ENCODE measurements at places on chromosomes 12 and 14. TPM values are rescaled to one million over a fixed set of nuclear protein-coding genes. Genes with fewer than 3 reads are reported as not detected.

GPR84 gene
- 23.5 TPM for total RNA-seq

NKX2-1 gene
- total RNA-seq: not detected

ACTN1 gene
- total RNA-seq: 124 TPM

IL22 gene
- 1.0 TPM for total RNA-seq

ZNF10 gene
- 3.9 TPM for total RNA-seq

DNA sequence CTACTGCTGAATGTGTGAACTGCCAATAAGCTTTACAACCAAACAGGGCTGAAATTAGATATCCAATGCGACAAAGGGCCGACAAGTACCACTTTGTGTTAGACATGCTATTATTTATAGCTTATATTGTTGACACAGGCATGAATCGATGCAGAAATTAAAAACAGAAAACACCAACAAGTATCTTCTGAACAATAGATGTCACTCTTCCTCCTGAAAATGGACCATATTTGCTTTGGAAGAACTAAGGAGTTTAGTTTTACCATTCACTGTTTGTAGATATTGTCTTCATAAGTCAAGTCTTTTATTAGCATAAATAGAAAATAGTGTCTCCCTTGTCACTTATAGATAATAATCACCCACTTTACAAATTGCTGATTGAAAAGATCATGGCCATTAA, 86.5 kb downstream of the LRIG3 start:
- H3K27me3 ChIP-seq: no peaks in the 10 kb centered on the region
- peaks cover 6% of the 10 kb centered on the region for H3K36me3 ChIP-seq
- DNase-seq: no peak

DNA sequence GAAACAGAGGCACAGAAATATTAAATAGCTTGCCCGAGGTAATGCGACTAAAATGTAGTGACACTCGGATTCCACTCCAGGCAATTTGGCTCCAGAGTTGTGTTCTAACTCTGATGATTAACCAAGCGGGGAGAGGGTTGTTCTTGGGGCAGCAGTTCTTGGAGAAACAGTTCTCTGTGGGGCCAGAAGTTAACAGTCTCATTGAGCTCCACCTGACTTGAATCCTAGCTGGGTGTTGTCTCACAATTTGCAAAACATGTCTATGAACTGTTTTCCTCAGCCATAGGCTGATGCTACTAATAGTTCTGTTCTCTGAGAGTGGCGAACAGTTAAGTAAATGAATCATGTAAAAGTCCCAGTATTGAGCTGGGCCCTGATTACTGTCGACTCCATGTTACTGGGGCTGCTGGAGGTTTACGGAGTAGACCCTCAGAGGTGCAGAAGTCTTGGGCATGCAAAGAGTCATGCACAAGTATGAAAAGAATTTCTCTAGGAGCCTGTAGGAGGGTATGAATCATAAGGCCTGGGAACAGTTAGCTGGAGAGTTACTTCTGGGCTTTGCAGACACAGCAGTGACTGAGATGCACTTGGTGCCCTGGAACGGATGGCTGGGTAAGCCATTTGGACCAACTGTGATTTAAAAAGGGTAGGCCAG, 15.4 kb upstream of the NIN start:
- no peaks in the 10 kb centered on the region for H3K4me1 ChIP-seq
- no peak for DNase-seq
- no peaks in the 10 kb centered on the region for H3K36me3 ChIP-seq
- no peak overlapping the region for H3K4me3 ChIP-seq

GRCh38 chr12:130619385-130620001, 96.6 kb downstream of the RIMBP2 start:
- no peaks in the 10 kb centered on the region for H3K27me3 ChIP-seq
- H3K36me3 ChIP-seq: no peaks in the 10 kb centered on the region
- H3K4me1 ChIP-seq: no peaks in the 10 kb centered on the region
- no peak overlapping the region for H3K4me3 ChIP-seq
- no peak for DNase-seq

DNA sequence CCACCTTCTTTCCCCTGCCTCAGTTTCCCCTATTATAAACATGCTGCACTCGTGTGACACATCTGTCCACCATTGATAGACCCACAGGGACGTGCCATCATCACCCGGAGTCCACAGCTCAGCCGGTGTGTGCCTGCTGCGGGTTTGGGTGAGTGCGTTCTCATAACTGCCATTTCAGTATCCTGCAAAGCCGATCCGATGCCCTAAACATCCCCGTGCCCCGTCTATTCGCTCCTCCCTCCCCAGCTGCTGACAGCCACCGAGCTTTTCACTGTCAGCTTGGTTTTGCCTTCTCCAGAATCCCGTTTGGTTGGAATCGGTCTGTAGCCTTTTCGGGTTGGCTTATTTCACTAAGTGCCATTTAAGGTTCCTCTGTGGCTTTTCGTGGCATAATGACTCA, 3.9 kb downstream of the LRCOL1 start:
- no peak overlapping the region for H3K27ac ChIP-seq
- H3K27me3 ChIP-seq: peaks cover 33% of the 10 kb centered on the region
- no peak for DNase-seq
- no peaks in the 10 kb centered on the region for H3K4me1 ChIP-seq

- H3K4me1 ChIP-seq: peaks cover 8% of the 10 kb centered on the region
- no peak overlapping the region for H3K4me3 ChIP-seq
- H3K36me3 ChIP-seq: no peaks in the 10 kb centered on the region
- H3K27me3 ChIP-seq: peaks cover 16% of the 10 kb centered on the region
- peak overlapping the region; percentile 19 for H3K27ac ChIP-seq
These were observed 33.7 kb upstream of the CCNT1 start for GRCh38 chr12:48750215-48750614.

- no peak for DNase-seq
- H3K36me3 ChIP-seq: peaks cover 4% of the 10 kb centered on the region
- peak overlapping the region; percentile 49 for H3K27ac ChIP-seq
- H3K4me3 ChIP-seq: no peak overlapping the region
- H3K27me3 ChIP-seq: no peaks in the 10 kb centered on the region
- H3K4me1 ChIP-seq: peaks cover 25% of the 10 kb centered on the region
These were observed 4.7 kb downstream of the GPX2 start for GRCh38 chr14:64937821-64938193.

- peaks cover 5% of the 10 kb centered on the region for H3K36me3 ChIP-seq
- no peak overlapping the region for H3K27ac ChIP-seq
- peaks cover 22% of the 10 kb centered on the region for H3K27me3 ChIP-seq
These were observed 58.5 kb upstream of the TMPO start for GRCh38 chr12:98456576-98457573.

- DNase-seq: no peak
- H3K4me3 ChIP-seq: peak overlapping the region; percentile 48
- no peaks in the 10 kb centered on the region for H3K27me3 ChIP-seq
These were observed 556 bp downstream of the PHETA1 start for GRCh38 chr12:111368291-111368787.

DNA sequence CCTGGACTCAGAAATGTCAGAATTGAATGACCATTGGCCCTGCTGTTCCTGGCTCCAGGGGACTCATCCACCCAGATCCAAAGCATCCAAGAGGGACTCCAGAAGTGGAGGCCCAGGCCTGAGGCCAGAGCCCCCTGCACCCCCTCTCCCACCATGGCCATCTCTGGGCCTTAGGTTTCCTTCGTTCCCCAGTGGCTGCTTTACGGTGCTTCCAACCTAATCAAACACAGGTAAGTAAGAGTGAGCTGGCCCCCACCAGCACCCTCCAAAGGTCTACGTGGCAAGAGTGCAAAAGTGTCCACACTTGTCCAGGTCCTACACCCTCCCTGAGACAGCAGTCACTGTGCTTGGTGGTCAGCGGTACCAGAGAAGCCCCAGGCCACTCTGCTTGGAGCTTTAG, 139.0 kb downstream of the DPF3 start:
- peaks cover 7% of the 10 kb centered on the region for H3K4me1 ChIP-seq
- H3K27ac ChIP-seq: no peak overlapping the region
- DNase-seq: no peak
- no peak overlapping the region for H3K4me3 ChIP-seq
- peaks cover 35% of the 10 kb centered on the region for H3K36me3 ChIP-seq

DNA sequence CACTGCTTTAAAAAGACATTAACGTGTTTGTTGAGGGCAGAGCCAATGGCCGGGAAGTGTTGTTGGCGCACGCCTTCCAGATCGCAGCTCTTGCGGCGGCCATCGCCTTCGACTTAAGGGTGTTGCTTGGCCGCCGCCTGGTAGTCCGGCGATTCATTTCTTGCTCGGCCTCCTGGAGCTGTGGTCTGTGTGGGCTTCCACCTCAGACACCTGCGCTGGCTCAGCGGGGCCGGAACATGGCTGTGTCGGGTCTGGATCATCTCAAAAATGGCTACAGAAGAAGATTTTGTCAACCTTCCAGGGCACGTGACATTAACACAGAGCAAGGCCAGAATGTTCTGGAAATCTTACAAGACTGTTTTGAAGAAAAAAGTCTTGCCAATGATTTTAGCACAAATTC, 24.7 kb downstream of the GALNT4 start:
- H3K27ac ChIP-seq: no peak overlapping the region
- H3K36me3 ChIP-seq: peaks cover 5% of the 10 kb centered on the region
- H3K4me1 ChIP-seq: peaks cover 22% of the 10 kb centered on the region
- H3K27me3 ChIP-seq: no peaks in the 10 kb centered on the region

- H3K36me3 ChIP-seq: no peaks in the 10 kb centered on the region
- H3K4me1 ChIP-seq: peaks cover 6% of the 10 kb centered on the region
- H3K4me3 ChIP-seq: no peak overlapping the region
- H3K27me3 ChIP-seq: no peaks in the 10 kb centered on the region
- H3K27ac ChIP-seq: no peak overlapping the region
- DNase-seq: no peak
These were observed 2.4 kb downstream of the ABCB9 start for GRCh38 chr12:122963941-122964265.

- H3K27me3 ChIP-seq: no peaks in the 10 kb centered on the region
- H3K4me3 ChIP-seq: no peak overlapping the region
- H3K4me1 ChIP-seq: no peaks in the 10 kb centered on the region
- H3K27ac ChIP-seq: no peak overlapping the region
These were observed 163.1 kb downstream of the KLHL28 start for GRCh38 chr14:44798386-44799242.

GRCh38 chr14:34368971-34369647, 92.9 kb downstream of the SPTSSA start:
- H3K27ac ChIP-seq: no peak overlapping the region
- H3K4me3 ChIP-seq: no peak overlapping the region
- H3K4me1 ChIP-seq: no peaks in the 10 kb centered on the region
- DNase-seq: no peak
- H3K27me3 ChIP-seq: peaks cover 13% of the 10 kb centered on the region

DNA sequence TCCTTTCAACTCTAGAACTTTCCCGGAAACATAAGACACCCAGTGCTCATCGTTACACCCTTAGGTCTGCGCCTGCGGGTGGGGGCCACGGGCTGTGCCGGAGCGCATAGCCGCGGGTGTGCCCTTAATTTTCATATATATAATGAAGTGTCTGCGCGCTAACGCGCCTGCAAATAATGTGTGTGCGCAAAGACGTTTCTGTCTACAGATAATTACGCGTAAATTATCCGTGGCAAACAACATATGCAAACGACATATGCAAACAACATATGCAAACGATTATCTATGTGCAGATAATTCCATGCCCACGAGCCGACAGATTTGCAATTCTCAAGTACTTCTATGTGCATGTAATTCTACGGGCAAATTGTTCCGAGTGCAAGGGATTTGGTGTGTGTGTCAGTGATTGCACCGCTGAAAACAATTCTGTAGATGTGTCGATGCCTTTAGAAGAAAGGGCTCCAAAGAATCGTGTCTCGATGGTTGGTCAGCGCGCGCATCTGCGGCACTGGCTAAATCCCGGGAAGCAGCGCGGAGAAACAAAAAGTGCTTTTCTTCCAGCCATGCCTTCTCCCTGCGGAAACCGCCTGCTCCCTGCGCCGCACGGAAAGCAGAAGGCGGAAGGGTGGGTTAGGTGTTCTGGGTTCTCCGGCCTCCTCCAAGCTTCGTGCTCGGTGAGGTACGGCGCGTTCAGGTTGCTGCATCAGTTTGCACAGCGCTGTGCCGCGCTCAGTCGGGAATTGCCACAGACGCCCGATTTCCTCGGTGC, 34.5 kb upstream of the TBX5 start:
- H3K27me3 ChIP-seq: peaks cover 74% of the 10 kb centered on the region
- no peaks in the 10 kb centered on the region for H3K4me1 ChIP-seq
- no peak overlapping the region for H3K27ac ChIP-seq
- no peak for DNase-seq
- no peak overlapping the region for H3K4me3 ChIP-seq

DNA sequence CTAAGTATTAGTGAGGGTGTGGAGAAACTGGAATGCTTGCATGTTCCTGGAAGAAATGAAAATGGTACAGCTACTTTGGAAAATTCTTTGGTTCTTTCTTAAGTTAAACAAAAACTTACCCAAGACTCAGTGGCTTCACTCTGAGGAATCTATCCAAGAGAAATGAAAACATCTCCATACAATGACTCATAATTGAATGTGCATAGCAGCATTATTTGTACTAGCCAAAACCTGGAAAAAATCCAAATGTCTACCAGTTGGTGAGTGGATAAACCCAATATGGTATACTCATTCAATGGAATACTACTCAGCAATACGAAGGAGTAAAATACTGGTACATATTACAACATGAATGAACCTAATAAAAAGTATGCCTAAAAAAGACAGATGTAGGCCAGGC, 18.0 kb upstream of the CRACR2A start:
- H3K4me3 ChIP-seq: no peak overlapping the region
- H3K27ac ChIP-seq: peak overlapping the region; percentile 5
- H3K36me3 ChIP-seq: peaks cover 4% of the 10 kb centered on the region
- DNase-seq: no peak
- H3K4me1 ChIP-seq: peaks cover 23% of the 10 kb centered on the region
- H3K27me3 ChIP-seq: no peaks in the 10 kb centered on the region

- H3K27ac ChIP-seq: no peak overlapping the region
- DNase-seq: no peak
- no peaks in the 10 kb centered on the region for H3K4me1 ChIP-seq
- H3K27me3 ChIP-seq: no peaks in the 10 kb centered on the region
- H3K36me3 ChIP-seq: no peaks in the 10 kb centered on the region
These were observed 415.3 kb downstream of the SOX5 start for GRCh38 chr12:23534196-23534595.

DNA sequence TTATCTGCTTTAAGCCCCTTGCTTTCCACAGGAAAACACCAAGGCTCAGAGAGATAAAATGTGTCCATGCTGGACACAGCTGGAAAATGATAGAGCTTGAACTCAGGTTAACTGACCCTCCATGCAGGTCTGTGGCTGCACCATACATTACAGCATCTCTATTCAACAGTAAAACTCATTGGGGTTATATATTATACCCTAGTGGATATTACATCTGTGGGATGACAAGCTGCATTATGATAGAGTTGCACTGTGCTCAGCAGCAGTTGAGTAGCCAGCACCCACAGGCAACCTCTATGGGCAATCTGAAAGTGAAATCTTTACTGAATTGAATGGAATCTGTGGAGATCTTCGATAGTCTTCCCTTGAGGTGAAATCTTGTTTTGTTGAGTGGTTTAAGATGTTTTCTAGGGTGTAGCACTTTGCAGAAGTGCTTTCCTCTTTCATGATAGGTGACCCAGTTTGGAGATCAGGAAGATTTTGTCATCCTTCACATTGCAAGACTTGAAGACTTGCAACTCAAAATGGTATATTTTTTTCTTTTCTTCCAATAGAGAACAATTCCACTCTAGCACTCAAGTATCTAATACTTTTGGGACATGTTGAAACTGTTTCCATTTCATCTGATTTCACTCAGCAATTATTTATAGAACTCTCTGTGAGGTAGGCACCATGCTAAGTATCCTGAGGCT, 389.2 kb downstream of the RAD51B start:
- peak overlapping the region; percentile 45 for H3K4me3 ChIP-seq
- H3K36me3 ChIP-seq: no peaks in the 10 kb centered on the region
- H3K27ac ChIP-seq: peak overlapping the region; percentile 90
- no peaks in the 10 kb centered on the region for H3K27me3 ChIP-seq
- H3K4me1 ChIP-seq: peaks cover 56% of the 10 kb centered on the region
- no peak for DNase-seq

All from natural killer cell treated with Interleukin-12 subunit alpha and Interleukin-12 subunit beta and Interleukin-15 and Interleukin-18, amount 100 ng/mL, for 72 hours (primary cell).